ENCODE measurements at places on chromosomes 13 and 19.
A peak's percentile ranks its signal among the peaks of the same experiment; 100 is the strongest.

- DNase-seq = no peak
Observed at GRCh38 chr19:10021863-10022262, 8.6 kb downstream of the RDH8 start.

GRCh38 chr13:43077906-43078305 lies 54.5 kb downstream of the DNAJC15 start:
- DNase-seq = no peak

- no peak for DNase-seq
Observed at GRCh38 chr13:96274046-96274445, 184.1 kb downstream of the HS6ST3 start.

DNA sequence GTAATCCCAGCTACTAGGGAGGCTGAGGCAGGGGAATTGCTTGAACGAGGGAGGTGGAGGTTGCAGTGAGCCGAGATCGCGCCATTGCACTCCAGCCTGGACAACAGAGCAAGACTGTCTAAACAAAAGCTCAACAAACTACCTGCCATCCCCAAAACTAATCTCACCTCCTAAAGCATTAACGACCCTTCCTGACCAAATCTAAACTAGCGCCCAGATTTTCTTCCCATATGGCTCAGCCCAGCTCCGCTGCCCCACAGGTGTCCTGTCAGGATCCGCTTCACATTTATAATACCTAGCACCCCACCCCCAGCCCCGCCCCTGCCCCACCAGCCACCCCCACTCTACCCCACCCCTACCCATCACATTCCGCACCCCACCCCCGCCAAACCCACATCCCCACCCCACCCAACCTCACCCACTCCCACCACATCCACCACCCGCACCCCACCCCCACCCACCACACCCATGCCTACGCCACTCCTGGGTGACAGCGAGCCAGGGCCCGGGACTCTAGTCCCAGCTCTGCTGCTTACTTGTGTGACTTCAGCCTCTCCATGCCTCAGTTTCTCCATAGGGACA lies 599 bp downstream of the C19orf12 start:
- peak; percentile 28 for DNase-seq

Data from T-helper 2 cell (primary cell).